ENCODE measurements at places on chromosomes 6 and 20. TPM values are rescaled to one million over a fixed set of nuclear protein-coding genes. Genes with fewer than 3 reads are reported as not detected.

The NKX2-4 gene
- total RNA-seq: not detected

The NHSL1 gene
- total RNA-seq: 0.68 TPM

The GABRR1 gene
- not detected for total RNA-seq

The CST4 gene
- not detected for total RNA-seq

The TMEM244 gene
- total RNA-seq: not detected

The ZNF334 gene
- total RNA-seq: 1.6 TPM

The EMILIN3 gene
- not detected for total RNA-seq

The MUC22 gene
- not detected for total RNA-seq

The FRK gene
- 0.02 TPM for total RNA-seq

The AIF1 gene
- 43.9 TPM for total RNA-seq

The SLC22A2 gene
- total RNA-seq: not detected

GRCh38 chr20:1619861-1620444 is at the start of gene SIRPB1:
TSS of gene SIRPB1 (minus strand) at chr20:1620009. CDS start at chr20:1619944, 65 bp downstream.
- no peak for DNase-seq

- DNase-seq: no peak
These were observed 26.5 kb downstream of the HEBP2 start for GRCh38 chr6:138430361-138431145.

DNA sequence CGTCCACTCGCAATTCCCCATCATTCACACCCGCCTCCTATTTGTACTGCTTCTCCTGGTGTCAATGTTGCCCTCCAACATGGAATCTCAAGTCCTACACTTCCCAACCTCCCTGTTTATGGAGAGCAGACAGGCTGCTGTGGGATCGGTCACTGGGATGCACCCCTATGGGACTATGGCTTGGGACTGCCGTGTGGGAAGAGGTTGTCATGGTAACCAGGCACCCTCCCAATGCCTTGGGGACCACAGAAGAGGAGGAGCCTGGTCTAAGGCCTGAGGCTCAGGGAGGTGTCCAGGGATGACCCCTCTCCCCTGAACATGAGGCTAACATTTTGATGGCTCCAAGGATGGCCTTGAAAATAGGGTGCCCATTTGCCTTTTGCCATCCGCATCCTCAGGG is 116.6 kb upstream of the CST7 start:
- no peak for DNase-seq

DNA sequence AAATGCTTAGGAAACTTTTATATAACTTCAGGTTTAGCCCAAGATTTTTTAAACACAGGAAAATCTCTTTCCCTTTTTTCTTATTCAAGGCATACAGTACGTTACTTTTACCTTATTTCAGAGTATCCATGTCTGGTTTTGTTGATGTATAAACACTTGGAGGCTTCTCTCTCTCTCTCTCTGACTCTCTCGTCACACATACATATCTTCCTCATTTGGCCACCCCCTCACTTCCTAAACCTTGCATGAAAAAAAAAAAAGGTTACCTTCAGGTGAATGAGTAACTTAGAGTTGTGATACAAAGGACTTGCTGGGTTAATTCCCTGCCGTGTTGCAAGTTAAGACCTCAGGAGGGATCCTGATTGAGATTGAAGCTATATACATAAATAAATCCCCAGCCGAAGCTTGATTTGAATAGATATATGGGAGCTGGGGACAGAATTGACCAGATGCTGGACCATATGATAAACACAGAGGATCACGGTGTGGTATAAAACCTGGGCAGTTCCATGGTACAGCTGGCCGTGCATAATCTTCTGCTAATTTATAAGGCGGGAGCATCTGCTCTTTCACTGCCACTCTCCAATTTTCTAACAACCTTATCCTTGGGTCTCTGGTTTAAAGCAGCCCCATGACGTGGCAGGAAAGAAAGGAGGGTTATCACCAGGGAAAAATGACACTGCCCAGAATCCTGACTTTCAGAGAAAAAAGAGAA is 55.1 kb upstream of the IL20RA start:
- DNase-seq: no peak

DNA sequence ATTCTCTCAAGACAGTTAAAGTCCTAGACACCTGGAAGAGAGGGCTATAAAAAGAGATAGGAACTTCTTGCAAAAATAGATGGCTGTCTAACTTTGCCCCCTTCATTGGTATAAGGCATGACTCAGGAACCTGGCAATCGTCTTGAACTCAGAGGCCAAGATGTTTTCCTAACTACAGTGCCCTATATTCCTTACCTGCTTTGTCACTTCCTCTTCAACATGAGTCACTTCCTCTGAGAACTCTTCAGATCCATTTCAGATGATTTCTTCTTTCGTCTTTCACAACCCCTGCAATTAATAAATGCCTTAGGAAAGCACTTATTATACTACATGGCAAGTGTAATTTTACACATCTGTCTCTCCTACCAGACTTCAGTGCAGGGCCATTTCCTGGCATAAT is 83.5 kb downstream of the HAO1 start:
- no peak for DNase-seq

- DNase-seq: no peak
These were observed 36.1 kb upstream of the NOL4L start for GRCh38 chr20:32621071-32621890.

GRCh38 chr6:145283856-145284255 is 451.5 kb downstream of the EPM2A start:
- DNase-seq: no peak

- no peak for DNase-seq
These were observed 138.6 kb downstream of the RPS12 start for GRCh38 chr6:132952986-132953385.

DNA sequence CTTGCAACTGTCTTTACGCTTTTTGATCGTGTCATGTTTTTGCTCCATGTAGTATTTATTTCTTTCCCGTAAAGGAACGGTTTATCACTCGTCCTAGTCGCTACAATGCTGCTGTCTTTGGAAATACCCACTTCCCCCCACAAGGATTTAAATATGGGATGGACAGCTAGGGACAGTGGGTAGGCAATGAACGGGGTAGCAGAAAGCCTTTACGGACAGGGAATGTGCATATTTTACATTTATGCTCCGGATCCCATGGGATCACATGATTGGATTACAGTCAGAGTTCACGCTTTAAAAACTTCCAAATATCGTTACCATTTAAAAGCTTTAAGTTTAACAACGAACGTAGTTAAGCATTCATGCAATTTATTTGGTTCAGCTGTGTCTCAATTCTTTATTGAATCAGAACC is 1.2 kb downstream of the HIVEP1 start:
- no peak for DNase-seq

- DNase-seq: no peak
These were observed 392.1 kb upstream of the HSF2 start for GRCh38 chr6:122007339-122007738.

GRCh38 chr6:106885679-106886078 is 88.8 kb downstream of the CD24 start:
- no peak for DNase-seq

DNA sequence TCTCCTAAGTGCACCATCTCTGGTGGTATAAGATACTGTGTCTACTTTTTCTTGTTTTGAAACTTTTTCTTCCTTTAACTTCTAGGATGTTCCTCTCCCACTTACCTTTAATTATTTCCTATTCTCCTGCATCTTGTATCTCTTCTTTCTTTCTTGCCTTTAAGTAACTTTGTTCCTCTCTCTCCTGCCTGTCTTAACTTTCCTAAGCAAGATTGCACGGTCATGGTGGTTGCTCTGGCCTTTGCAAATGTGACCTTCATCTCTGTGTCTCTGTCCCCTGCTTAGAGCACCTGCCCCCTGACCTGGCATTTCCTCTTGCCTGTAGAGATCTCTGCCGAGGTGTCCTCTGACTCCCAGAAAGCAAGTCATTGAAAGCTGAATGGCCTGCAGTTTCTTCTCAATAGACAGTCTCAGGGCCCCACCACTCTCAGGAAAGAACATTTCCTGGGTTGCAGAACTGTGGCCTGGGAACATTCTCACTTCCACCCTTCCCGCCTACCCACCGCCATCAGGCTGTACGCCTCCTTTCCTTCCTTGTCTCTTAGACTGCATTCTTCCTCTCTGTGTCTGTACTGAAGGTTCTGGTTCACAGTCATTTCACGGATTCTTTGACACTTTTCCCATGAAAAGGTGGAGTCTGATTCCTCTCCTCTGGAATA is 12.8 kb downstream of the ZDHHC14 start:
- no peak for DNase-seq

DNA sequence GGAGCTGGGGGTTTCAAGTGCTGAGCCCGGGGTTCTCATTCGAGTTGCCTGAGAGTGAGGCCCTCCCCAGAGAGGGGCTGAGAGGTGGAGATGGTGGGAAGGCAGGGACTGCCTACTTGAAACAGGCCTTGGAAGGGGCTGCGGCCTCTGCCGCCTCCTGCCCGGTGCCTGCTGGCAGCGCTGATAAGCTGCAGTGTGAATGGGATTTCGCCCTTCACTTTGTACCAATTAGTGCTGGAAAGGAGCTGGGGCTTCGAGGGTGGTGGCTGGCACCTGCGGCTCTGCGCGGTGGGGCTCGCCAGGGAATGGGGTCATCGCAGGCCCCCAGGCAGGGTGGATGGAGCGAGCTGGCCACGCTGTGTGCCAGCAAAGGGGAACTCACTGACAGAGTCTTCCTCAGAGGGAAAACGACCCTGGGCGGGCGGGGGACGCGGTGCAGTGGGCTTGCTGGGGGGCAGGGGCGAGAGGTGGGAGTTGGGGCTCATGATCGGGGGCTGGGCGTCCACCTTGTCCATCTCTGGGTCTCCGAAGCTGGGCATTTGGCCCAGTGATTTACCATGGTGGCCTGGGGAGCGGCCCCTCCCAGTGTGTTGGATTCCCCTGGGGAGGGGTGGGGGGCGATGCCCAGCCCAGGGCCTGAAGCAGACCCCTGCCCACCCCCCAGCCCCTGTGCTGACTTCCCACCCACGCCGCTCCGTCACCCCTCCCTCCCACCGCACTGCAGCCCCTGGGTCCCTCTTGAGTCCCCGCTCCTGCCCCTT is 22.9 kb downstream of the COL20A1 start:
- DNase-seq: peak; percentile 51

DNA sequence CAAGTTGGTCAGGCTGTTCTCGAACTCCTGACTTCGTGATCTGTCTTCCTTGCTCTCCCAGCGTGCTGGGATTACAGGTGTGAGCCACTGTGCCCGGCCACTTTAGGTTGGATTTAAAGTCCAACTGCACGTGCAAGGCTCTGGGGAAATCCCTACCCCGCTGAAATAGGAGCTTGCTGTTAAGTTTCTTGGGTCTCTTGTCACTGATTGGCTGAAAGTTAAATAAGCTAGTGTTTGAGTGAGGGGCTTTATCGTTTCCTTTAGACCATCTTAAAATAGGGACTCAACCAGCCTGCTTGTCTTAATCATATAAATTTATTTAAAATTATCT is 11.1 kb upstream of the SERINC1 start:
- no peak for DNase-seq

DNA sequence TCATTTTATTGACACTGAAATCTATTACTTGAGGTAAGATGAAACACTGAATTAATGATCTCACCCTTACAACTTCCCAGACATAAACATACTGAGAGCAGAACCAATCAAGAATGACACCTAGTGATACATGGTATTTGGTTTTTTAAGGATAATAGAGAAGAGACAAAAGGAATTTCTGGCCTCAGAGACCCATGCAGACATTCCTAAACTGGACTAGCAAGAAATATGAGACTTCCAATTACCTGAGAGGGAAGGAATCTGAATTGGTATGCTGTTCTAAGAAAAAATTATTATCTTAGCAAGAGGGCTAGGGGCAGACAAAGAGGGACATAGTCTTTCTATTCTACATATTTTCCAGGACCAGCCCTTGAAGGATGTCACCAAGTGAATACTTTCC is 141.1 kb downstream of the BMP5 start:
- DNase-seq: no peak

DNA sequence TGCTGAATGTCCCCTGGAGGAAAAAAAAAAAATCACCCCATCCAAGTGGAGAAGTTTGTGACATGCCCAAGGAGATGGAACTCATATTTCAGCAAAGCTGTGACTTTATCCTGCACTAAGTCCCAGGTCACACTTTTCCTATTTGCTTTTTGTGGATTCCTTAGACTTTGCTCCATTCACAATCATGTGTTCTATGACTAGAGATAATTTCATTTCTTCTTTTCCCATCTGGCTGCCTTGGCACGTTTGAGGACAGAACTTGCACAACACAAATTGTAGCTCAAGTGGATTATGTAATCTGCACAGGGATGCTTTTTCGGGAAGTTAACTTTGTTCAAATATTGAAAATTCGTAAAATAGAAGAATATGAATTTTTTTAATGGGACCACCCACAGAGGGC is 100.7 kb upstream of the PTPN1 start:
- DNase-seq: no peak

GRCh38 chr20:8656335-8656734 is 412.6 kb upstream of the PLCB4 start:
- DNase-seq: no peak

DNA sequence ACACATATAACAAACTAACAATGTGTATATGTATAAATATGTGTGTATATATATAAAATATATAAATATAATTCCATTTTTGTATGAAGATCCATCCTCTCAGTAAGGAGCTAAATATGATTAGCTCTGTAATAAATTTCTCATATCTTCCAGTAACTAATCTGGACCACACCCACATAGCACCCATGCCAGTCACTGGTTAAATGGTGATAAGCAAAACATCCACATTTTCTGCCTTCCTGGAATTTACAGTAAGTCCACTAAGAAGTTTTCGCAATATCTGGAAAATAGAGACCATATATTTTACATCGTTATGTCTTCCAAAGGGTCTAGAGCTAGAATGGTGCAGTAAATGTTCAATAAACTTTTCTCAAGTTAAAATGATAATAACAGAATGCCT is 151.5 kb upstream of the STMND1 start:
- DNase-seq: no peak

GRCh38 chr6:107676042-107676441 is 148.1 kb downstream of the SCML4 start:
- no peak for DNase-seq

- DNase-seq: no peak
These were observed 76.2 kb downstream of the SLC24A3 start for GRCh38 chr20:19288636-19289035.

DNA sequence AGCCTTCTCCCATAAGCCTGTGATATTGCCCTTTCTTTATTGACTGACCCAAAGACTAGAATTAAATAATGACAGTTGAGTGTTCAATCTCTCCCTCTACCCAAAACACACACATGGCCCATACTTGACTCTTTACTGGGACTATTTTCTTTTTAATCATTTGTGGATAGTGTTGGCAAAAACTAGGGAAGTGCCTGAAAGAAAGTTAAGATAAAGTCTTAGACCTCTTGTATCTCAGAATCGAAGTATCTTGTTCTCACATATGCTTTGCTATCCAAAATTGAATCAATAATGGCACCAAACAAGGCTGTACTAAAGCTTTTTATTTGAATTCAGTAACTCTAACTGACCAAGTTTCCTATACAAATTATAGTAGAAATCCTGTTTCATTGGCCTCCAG is 19.0 kb downstream of the TMEM244 start:
- DNase-seq: no peak

DNA sequence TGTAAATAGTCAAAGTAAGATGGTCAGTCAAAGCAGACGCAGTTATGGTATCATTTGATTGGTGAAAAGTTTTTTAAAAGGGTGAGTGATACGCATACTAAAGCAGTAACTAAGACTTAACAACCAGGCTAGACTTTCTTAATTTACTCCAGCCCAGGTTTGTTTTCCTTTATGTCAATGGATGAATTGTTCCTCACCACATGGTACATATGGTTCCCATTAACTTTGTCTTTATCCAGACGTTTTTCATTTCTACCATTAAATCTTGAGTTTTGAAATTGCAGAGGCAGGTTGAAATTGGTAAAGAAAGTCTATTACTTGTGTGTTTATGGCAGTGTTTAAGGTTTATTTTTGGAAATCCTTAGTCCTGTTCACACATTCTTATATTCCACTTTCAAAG is 98.5 kb upstream of the SCGN start:
- no peak for DNase-seq

GRCh38 chr6:126650931-126651330 is 311.0 kb downstream of the CENPW start:
- no peak for DNase-seq

- no peak for DNase-seq
These were observed 801 bp upstream of the KIFC1 start for GRCh38 chr6:33390767-33391277.
